Endothelial cell (in vitro differentiated cells): ENCODE measurements at places on chromosomes 2 and 18.

DNA sequence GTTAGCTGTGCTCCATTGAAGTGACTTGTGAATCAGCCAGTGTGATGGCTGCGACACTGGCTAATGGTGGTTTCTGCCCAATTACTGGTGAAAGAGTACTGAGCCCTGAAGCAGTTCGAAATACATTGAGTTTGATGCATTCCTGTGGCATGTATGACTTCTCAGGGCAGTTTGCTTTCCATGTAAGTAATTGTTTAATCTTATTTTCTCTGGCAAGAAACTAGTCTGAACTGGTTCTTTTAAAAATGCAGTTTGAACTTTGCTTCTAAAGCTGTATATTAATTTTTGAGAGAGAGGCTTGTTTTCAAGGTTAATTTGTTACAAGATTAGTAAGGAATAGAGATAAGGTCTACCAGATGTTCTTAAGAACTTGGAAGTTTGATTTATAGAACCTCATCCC, 46.7 kb downstream of the GLS start:
- DNase-seq: no peak
- peak overlapping the region; percentile 48 for H3K27ac ChIP-seq
- no peak overlapping the region for H3K4me3 ChIP-seq
- peaks cover 1% of the 10 kb centered on the region for H3K27me3 ChIP-seq
- peaks cover 22% of the 10 kb centered on the region for H3K36me3 ChIP-seq
- no peaks in the 10 kb centered on the region for H3K4me1 ChIP-seq

- H3K4me1 ChIP-seq: peaks cover 24% of the 10 kb centered on the region
- no peak for DNase-seq
- H3K27ac ChIP-seq: peak overlapping the region; percentile 74
- H3K4me3 ChIP-seq: no peak overlapping the region
- H3K27me3 ChIP-seq: peaks cover 4% of the 10 kb centered on the region
Observed at GRCh38 chr2:871175-871727, 79.4 kb upstream of the SNTG2 start.

- DNase-seq: peak; percentile 61
- peaks cover 88% of the 10 kb centered on the region for H3K4me1 ChIP-seq
- peaks cover 18% of the 10 kb centered on the region for H3K36me3 ChIP-seq
- H3K4me3 ChIP-seq: peak overlapping the region; percentile 88
Observed at GRCh38 chr2:71455741-71456569, 2.6 kb downstream of the DYSF start.

DNA sequence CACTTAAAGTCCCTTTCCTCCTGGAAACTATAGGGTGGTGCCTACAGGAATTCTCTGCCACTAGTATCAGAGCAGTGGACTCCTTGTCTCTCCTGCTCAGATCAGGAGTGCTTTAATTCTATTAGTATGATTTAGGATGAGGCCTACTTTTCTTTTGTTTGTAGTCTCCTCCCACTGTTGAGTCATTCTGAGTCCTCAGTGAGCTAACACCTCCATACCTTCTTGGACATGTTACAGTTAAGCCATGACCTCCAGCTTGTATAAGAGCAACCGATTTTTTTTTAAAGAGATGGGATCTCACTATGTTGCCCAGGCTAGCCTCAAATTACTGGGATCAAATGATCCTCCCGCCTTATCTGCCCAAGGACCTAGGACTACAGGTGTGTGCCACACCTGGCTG, 48.7 kb upstream of the OTOF start:
- H3K36me3 ChIP-seq: peaks cover 3% of the 10 kb centered on the region
- H3K4me3 ChIP-seq: no peak overlapping the region
- no peak for DNase-seq
- H3K4me1 ChIP-seq: peaks cover 26% of the 10 kb centered on the region

- no peak overlapping the region for H3K27ac ChIP-seq
- no peak for DNase-seq
- H3K4me3 ChIP-seq: no peak overlapping the region
- no peaks in the 10 kb centered on the region for H3K36me3 ChIP-seq
- peaks cover 7% of the 10 kb centered on the region for H3K27me3 ChIP-seq
- H3K4me1 ChIP-seq: peaks cover 30% of the 10 kb centered on the region
Observed at GRCh38 chr2:105736145-105736544, 8.6 kb upstream of the NCK2 start.

GRCh38 chr2:110886826-110887573, 154.6 kb downstream of the ACOXL start:
- no peaks in the 10 kb centered on the region for H3K36me3 ChIP-seq
- H3K4me1 ChIP-seq: no peaks in the 10 kb centered on the region
- no peak overlapping the region for H3K4me3 ChIP-seq
- H3K27me3 ChIP-seq: no peaks in the 10 kb centered on the region
- no peak for DNase-seq
- no peak overlapping the region for H3K27ac ChIP-seq

- H3K4me3 ChIP-seq: no peak overlapping the region
- no peak overlapping the region for H3K27ac ChIP-seq
- no peaks in the 10 kb centered on the region for H3K27me3 ChIP-seq
- peaks cover 7% of the 10 kb centered on the region for H3K4me1 ChIP-seq
- no peaks in the 10 kb centered on the region for H3K36me3 ChIP-seq
- DNase-seq: no peak
Observed at GRCh38 chr2:151350579-151351195, 6.7 kb upstream of the TNFAIP6 start.

- H3K4me1 ChIP-seq: no peaks in the 10 kb centered on the region
- no peaks in the 10 kb centered on the region for H3K36me3 ChIP-seq
- no peak overlapping the region for H3K4me3 ChIP-seq
- H3K27ac ChIP-seq: no peak overlapping the region
- DNase-seq: no peak
Observed at GRCh38 chr2:142585785-142586184, 291.7 kb upstream of the KYNU start.

- no peak for DNase-seq
- peaks cover 13% of the 10 kb centered on the region for H3K4me1 ChIP-seq
- peaks cover 8% of the 10 kb centered on the region for H3K36me3 ChIP-seq
- H3K27me3 ChIP-seq: peaks cover 17% of the 10 kb centered on the region
Observed at GRCh38 chr2:231665245-231666170, 42.8 kb upstream of the PTMA start.

GRCh38 chr2:64606479-64607363, 47.0 kb downstream of the SERTAD2 start:
- H3K4me3 ChIP-seq: no peak overlapping the region
- no peak overlapping the region for H3K27ac ChIP-seq
- H3K4me1 ChIP-seq: peaks cover 17% of the 10 kb centered on the region
- H3K27me3 ChIP-seq: peaks cover 11% of the 10 kb centered on the region
- H3K36me3 ChIP-seq: no peaks in the 10 kb centered on the region
- DNase-seq: no peak

DNA sequence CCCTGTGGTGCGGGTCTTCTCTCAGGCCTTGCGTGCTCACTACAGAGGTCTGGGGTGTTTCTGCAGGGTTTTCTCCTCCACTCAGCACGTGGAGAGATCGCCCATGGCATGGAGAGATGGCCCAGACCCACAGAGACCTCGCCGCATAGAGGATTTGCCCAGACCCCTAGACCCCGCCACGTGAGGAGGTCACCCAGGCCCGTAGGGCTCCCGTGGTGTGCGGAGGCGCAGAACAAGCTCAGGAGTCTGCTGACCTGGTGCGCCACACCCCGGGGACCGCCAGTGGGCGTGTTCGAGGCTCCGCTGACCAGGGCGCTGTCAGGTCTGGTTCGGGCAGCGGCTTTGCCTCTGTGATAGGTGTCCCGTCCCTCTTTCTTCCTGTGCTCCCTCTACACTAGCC, 64.5 kb downstream of the ADI1 start:
- H3K36me3 ChIP-seq: peaks cover 29% of the 10 kb centered on the region
- DNase-seq: no peak
- H3K4me3 ChIP-seq: no peak overlapping the region
- H3K27ac ChIP-seq: no peak overlapping the region
- peaks cover 18% of the 10 kb centered on the region for H3K4me1 ChIP-seq

GRCh38 chr2:28767337-28767736, 15.7 kb downstream of the PPP1CB start:
- peaks cover 4% of the 10 kb centered on the region for H3K4me1 ChIP-seq
- H3K36me3 ChIP-seq: no peaks in the 10 kb centered on the region
- H3K27me3 ChIP-seq: no peaks in the 10 kb centered on the region
- H3K27ac ChIP-seq: no peak overlapping the region
- no peak overlapping the region for H3K4me3 ChIP-seq

DNA sequence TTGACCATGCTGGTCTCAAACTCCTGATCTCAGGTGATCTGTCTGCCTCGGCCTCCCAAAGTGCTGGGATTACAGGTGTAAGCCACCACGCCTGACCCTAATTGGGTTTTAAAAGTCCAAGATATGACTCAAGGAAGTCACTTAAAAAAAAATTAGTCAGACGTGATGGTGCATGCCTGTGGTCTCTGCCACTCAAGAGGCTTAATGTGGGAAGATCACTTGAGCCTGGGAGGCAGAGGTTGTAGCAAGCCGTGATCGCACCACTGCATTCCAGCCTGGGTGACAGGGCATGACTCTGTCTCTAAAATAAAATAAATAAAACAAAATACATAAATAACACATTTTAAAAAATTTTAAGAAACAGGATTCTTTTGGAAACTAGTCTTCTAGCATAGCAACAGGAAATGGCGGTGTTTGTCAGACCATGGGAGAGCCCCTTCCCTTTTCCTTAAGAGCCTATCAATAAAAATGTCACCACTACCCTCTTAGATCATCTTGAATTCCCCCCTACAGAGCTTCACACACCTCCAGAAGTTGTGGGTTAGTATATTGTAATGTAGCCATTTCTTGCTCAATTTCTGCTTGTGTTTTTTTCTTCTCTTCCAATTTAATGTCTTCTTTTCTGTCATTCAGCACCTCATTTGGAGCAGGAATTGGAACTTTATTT, 20.1 kb downstream of the SFT2D3 start:
- H3K27ac ChIP-seq: peak overlapping the region; percentile 64
- peaks cover 2% of the 10 kb centered on the region for H3K27me3 ChIP-seq
- H3K4me1 ChIP-seq: peaks cover 9% of the 10 kb centered on the region
- DNase-seq: no peak

DNA sequence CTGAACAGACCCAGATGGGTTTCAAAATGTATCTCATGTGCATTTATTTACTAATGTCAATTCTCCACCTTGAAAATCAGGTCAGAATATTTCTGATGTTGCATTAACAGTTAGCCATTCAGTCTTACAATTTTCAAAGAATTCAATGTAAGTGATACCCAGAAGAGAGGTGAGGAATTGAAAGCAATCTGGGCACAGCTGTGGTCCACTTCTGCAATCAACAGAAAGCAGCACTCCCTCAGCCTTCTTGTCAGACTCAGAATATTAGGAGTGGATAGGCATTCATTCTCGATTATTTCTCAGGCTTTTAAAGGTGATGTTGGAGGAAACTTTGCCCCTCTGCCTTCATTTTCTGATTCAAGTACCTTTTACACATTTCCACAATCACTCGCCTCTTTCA, 15.7 kb downstream of the CCL20 start:
- no peaks in the 10 kb centered on the region for H3K36me3 ChIP-seq
- no peaks in the 10 kb centered on the region for H3K4me1 ChIP-seq
- H3K27me3 ChIP-seq: no peaks in the 10 kb centered on the region
- no peak overlapping the region for H3K27ac ChIP-seq
- DNase-seq: no peak
- H3K4me3 ChIP-seq: no peak overlapping the region

- H3K4me1 ChIP-seq: peaks cover 58% of the 10 kb centered on the region
- peaks cover 4% of the 10 kb centered on the region for H3K27me3 ChIP-seq
- H3K4me3 ChIP-seq: no peak overlapping the region
- H3K27ac ChIP-seq: peak overlapping the region; percentile 17
- no peak for DNase-seq
- H3K36me3 ChIP-seq: no peaks in the 10 kb centered on the region
Observed at GRCh38 chr18:805008-805754, 6.9 kb downstream of the YES1 start.

DNA sequence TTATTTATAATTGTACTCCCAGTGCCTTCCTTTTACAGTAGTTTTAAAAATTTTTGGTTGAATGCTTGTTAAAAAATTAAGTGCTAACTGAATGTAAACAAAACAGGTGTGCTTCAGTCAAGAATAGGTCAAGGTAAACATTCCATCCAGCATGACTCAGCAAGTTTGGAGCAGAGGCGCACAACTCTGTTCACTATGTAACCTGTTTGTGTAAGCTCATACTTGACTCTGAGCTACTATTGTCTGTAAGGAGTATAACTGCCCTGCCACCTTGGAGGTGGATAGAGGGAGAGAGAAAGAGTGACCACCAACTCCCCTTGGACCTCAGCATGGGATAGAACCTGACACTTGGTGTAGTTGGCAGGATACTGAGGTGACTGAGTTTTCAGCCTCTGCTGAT, 207.4 kb upstream of the SYT4 start:
- H3K4me1 ChIP-seq: no peaks in the 10 kb centered on the region
- DNase-seq: no peak
- H3K36me3 ChIP-seq: peaks cover 8% of the 10 kb centered on the region
- no peak overlapping the region for H3K4me3 ChIP-seq
- no peak overlapping the region for H3K27ac ChIP-seq

GRCh38 chr18:33711514-33711913, 133.5 kb downstream of the ASXL3 start:
- H3K4me1 ChIP-seq: peaks cover 2% of the 10 kb centered on the region
- no peaks in the 10 kb centered on the region for H3K27me3 ChIP-seq
- H3K4me3 ChIP-seq: no peak overlapping the region

GRCh38 chr2:102028470-102028869, 36.7 kb downstream of the IL1R2 start:
- no peak overlapping the region for H3K4me3 ChIP-seq
- DNase-seq: no peak
- H3K36me3 ChIP-seq: no peaks in the 10 kb centered on the region
- H3K4me1 ChIP-seq: peaks cover 2% of the 10 kb centered on the region
- peaks cover 5% of the 10 kb centered on the region for H3K27me3 ChIP-seq

DNA sequence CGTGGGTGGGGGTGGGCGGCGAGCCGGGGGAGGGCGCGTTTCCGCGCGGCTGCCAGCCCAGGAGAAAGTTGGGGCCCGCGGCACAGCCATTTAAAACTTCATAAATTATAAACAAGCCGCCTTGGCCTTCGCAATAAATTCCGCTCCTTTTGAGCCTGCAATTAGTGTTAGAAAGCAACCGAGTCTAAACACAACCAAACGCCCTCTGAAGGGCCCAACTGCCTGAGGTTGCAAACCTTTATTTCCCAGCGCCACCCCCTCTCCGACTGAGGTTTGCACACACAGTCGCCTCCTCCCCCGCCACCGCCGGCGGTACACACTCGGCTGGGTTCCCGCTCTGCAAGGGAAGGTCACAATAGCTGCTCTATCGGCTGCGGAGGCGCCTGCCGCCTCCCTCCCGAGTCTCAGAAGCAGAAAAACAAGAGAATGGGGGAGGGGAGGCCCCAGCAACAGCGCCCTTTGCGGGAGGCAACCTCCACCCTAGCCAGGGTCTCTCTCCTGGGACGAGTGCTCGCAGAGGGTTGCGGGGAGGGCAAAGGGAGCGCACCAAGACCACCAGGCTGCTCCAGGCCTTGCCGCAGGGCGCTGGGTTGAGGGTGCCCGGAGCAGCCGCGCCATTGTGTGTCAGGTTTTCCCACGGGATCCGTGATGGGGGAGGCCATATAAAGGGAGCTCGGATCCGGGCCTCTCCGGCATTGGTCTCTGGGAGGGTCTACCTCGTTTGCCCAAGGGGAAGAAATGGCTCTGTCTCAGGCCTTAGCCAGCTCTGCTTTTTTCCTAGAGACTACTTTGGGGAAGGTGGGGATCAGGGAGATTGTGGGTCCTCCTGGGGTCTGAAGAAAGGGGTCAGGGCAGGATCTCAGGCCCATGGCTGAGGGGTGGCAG, 13.4 kb upstream of the HOXD1 start:
- no peak for DNase-seq
- H3K27me3 ChIP-seq: peaks cover 41% of the 10 kb centered on the region
- peaks cover 59% of the 10 kb centered on the region for H3K4me1 ChIP-seq
- H3K4me3 ChIP-seq: peak overlapping the region; percentile 71
- peaks cover 15% of the 10 kb centered on the region for H3K36me3 ChIP-seq
